ENCODE measurements at places on chromosomes 6 and 20.

DNA sequence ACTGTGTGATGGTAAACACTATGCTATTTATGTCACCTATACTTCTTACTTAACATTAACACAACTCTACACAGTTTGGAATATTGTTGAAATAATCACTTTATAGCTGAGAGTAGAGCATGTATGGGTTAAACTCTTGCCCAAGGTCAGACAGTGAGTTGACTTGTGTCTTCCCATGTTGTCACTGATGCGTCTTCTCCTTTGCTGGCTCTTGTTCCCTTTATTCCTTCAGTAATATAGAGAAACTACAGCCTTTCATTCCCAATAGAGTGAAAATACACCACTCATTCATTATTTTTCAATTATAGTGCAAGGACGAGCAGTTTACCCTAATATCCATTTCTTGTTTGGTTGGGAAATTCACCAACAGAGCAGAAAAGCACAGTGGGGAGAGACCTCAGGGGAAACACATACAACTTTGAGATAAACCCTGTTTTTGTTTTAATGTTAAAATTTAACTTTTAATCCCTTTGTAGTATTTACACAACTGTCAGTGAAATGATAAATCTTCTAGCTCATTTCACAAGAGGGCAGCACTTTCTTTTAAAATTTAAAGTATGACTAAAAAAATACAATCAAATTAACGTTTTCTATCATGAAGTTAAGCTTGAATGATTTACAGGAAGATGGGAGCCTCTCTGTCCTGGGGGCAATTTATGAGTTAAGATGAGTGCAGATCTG is 363.0 kb downstream of the UTRN start:
- DNase-seq = no peak

DNA sequence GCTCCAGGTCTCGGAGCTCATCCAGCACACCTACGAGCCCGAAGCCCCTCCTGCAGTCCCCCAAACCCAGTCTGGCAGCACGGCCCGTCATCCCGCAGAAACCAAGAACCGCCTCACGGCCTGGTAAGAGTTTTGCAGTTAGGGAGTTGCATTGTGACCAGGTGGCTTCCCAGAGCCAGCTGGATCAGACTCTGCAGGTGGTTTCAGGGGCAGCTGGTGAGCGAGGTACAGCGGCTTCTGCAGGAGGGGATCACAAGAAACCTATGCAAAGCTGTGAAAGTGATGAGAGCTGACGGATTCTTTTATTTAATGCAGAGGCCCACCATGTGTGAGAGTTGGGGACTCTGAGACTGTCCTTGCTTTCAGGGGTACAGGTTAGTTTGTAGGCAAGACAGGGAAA is 45.9 kb upstream of the SCGN start:
- DNase-seq = no peak

GRCh38 chr6:3867641-3868502 is 18.7 kb downstream of the FAM50B start:
- DNase-seq = no peak

DNA sequence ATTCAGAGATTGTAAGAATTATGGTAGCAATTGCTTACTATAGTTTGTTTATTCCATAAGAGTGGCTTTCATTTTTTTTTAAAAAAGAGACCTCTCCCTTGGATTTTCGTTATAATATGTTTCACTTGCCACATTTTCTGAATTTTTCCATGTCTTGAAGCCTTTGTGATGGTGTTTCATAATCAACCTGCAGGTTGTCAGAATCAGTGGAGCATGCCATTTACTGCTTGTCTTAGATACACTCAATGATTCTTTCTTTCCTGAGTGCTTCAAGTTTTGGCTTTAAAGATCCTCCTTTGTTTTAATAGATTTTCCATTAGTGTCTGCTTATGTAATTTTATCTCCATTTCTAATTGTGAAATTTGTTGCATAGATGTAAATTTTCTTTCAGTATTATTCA is 31.2 kb downstream of the KCNQ5 start:
- DNase-seq = no peak

- no peak for DNase-seq
These were observed 35.0 kb upstream of the ESR1 start for GRCh38 chr6:151772446-151772845.

GRCh38 chr6:149140137-149140909 is 177.2 kb upstream of the TAB2 start:
- peak; percentile 44 for DNase-seq

GRCh38 chr6:15376900-15377487 is 131.1 kb downstream of the JARID2 start:
- no peak for DNase-seq

DNA sequence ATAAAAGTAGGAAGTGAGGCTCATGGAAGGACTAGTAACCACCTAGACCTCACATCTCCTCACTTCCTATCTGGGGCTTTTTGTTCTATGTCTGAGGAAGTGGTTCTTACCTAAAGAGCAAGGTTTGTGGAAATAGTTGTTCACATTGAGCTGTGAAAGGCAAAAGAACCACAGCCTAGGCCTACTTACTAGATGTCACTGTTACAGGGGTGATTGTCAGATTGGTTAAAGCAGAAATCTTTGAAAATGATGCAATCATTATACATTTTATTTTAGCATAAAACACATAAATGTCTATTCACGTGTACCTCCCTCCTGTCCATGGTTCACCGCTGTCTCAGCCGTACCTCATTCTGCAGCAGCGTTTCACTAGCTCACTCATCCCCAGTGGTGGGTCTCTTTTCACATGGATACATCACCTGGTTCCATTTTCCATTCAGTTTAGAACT is 268.8 kb downstream of the TMEM242 start:
- DNase-seq = peak; percentile 13

DNA sequence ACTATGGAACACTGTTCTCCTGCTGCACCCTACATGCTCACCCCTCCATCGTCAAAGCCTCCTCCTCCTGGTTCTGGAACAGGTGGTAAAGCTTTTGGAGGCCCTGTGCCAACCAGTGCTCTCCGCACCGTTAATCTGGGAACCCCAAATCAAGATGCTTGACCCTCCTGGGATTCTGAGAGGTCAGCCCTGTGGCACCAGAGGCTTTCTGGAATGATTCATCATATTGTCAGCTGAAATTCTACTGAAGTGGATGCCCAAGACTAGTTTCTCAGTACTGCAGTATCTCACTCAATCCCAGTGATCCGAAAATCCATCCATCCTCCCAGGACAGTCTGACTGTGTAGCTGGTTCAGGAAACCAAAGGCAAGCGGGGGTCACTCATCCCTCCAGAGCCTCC is 92.7 kb downstream of the TRERF1 start:
- DNase-seq = no peak

DNA sequence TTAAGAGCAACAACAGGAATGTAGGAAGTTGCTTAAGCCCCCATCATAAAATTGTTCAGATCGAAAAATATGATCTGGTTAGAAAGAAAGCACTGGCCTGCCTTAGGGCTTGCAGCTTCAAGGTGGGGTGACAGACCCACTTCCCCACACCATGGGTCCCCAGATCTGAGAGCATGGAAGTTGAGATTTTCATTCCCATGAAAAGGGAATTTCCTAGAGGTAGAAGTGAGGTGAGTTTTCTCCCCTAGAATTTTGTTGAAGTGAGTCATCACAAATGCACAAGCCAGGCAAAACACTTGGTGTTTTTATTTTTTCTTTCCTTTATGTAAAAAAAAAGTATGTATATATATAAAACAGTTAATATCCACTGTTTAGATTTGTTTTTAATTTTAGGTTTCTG is 213.6 kb upstream of the SUPT3H start:
- DNase-seq = no peak

DNA sequence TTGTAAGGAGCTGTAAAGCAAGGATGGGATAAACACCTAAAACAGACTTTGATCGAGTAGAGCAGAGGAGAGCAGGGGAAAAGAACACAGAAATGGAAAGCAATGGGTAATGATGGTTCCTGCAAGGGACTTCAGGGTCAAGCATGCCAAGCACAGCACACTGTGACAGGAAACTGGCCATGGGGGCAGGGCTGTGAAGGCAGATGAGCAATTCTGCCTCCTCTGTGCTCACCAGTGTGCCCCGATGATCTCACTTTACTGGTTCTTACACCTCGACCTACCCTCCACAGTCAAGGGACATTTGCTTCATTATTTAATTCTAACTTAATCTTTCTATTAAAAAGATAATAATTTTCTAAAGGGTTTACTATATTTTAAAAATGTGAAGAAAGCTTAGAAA is 21.6 kb upstream of the MYB start:
- peak; percentile 13 for DNase-seq

- no peak for DNase-seq
These were observed 31.9 kb upstream of the PRELID3B start for GRCh38 chr20:59074456-59074855.

GRCh38 chr6:24494821-24495795 is at the start of gene ALDH5A1:
TSS of gene ALDH5A1 (plus strand) at chr6:24494969. CDS start at chr6:24494997, 28 bp downstream.
- peak; percentile 85 for DNase-seq

DNA sequence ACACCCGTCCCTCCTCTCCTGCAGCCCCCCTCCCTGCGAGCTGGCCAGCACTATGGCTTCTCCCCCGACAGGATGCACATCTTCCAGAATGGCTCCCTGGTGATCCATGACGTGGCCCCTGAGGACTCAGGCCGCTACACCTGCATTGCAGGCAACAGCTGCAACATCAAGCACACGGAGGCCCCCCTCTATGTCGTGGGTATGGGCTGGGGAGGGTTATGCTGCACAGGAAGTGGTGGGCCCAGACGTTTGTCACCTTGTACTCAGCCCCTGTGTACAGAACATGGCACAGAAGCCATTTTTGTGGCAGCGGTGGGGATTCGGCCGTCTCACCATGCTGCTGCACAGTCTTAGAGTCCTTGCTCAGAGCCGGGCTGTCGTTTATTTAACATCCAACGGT is 29.0 kb upstream of the SRF start:
- DNase-seq = no peak

GRCh38 chr20:1210501-1210900 is 7.2 kb downstream of the C20orf202 start:
- DNase-seq = no peak

GRCh38 chr6:138250513-138251247 is 32.4 kb upstream of the PBOV1 start:
- no peak for DNase-seq

- DNase-seq = no peak
These were observed 57.8 kb upstream of the TAB2 start for GRCh38 chr6:149259753-149260152.

- DNase-seq = no peak
These were observed 205.1 kb upstream of the GMDS start for GRCh38 chr6:2450546-2450945.

DNA sequence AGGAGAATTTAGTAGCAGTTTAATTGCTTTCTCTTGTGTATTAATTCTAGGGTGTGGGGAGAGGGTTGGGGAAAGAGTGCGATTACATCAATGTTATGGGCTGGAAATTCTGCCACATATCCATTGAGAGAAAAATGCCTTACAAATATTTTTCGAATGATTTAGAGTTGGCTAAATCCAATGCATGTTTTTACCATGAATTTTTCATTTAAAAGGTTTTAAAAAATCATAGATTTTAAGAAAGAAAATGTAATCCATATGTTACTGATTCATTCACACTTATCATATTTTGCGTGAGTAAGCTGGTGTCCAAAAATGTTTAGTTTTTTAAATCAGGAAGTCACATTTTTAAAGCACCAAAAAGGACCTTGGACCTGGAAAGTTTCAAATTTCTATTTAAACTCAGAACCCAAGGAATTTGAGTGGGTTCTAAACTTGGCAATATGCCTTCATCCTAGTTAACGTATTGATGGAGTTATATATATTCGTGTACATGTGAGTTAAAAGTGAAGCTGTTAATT is 627.4 kb upstream of the CITED2 start:
- no peak for DNase-seq

GRCh38 chr6:156315146-156315545 is 462.0 kb upstream of the ARID1B start:
- DNase-seq = no peak

- DNase-seq = no peak
These were observed 611.0 kb downstream of the DOK5 start for GRCh38 chr20:55086421-55086820.

Measured in stimulated activated CD4-positive, alpha-beta T cell treated with anti-CD3 and anti-CD28 coated beads, Interleukin-4, amount 100 ng/mL, for 1 hour (primary cell).